ENCODE measurements at places on chromosomes 1 and 21.

- no peak for DNase-seq
These were observed 233.0 kb upstream of the IRF2BP2 start for GRCh38 chr1:234842726-234843641.

DNA sequence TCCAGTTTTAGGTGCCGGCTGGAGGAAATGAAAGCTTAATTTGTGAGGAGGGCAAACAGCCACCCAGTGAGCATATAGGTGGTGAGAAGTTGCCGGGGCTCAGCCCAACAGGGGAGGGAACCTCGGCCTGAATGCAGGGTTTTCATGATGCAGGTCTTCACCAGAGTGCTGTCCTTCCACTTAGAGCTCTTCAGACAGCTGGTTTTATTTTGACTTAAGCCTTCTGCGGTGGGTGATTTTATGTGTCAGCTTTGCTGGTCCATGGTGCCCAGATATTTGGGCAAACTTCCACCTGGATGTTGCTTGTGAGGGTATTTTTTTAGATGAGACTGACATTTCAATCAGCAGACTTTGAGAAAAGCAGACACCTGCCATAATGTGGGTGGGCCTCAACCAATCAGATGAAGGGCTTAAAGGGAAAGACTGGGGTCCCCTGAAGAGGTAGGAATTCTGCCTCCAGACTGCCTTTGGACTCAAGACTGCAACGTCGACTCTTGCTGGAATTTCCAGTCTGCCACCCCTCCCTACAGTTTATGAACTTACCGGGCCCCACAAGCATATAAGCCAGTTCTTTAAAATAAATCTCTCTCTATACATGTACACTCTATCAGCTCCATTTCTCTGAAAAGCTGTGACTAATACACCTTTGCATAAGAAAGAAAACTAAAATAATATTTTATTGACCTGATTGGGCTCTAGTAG is 72.8 kb downstream of the RHOU start:
- DNase-seq: no peak

DNA sequence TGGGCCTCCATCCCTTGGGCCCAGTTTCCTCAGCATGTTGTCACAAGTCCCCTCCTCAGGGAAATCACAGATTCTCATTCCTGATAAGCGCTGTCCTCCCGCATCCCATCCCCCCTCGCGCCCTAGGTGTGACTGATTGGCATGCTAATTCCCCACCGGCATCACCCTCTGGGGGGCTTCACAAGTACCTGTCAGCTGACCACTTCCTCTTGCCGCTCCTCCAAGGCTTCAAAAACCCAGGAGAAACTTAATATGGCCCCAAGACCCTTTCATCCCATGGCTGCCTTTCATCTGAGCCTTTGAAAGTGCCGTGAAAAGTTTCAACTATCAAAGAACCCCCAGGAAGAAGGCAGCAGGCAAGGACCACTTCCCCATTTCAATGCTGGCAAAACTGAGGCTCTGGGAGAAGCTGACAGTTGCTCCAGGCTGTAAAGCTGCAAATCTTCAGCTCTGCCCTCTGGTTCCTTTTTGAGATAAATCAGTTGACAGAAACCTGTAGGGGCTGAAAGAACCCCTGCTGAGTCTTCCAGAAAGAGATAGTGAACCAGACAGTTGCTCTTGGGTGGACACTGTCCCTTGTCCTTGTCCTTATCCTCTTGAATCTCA is 12.8 kb upstream of the MIXL1 start:
- DNase-seq: no peak

- DNase-seq: no peak
These were observed 37.5 kb upstream of the ARF1 start for GRCh38 chr1:228044961-228045360.

DNA sequence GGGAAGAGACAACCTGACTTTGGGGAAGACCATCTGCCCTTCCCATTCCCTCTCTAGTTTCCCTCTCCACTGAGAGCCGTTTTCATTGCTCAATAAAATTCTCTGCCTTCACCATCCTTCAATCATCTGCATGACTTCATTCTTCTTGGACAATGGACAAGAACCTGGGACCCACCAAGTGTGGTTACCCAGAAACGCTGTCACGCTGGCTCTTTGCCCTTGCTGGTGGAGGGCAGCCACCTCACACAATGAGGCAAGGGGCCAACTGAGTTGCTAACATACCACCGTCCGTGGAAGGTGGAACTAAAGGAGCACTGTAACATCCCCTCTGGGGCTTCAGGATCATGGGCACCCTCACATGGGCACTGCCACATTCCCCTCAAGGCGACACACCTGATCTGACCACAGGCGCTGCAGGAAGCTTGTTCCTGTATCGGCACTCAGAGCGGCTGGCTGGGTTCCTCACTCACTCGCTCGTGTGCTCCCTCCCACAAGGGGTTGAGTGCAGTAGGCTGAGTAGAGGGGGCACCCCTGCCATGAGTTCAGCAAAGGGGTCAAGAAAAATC is 652.4 kb downstream of the PLPP3 start:
- DNase-seq: no peak

Measured in epithelial cell of proximal tubule (primary cell).